ENCODE measurements at places on chromosomes 5 and 9.

DNA sequence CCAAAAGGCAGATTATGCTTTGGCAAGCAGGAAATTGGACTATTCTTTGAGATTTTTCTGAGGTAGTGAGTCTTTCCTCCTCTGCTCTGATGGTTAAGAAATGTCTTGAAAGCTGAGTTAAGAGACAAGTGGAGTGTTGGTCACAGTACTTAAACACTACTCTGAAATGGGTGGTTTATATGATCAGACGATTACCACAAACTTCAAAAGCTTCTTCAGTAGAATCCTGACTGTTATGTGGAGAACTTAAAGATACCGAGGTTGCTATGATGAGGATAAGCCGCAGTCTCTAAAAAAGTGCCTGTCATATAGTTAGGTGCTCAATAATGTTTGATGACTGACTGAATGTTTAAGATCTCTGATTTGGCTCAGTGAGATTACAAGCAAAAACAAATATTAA lies 24.3 kb downstream of the GCNT4 start:
- no peak for DNase-seq

DNA sequence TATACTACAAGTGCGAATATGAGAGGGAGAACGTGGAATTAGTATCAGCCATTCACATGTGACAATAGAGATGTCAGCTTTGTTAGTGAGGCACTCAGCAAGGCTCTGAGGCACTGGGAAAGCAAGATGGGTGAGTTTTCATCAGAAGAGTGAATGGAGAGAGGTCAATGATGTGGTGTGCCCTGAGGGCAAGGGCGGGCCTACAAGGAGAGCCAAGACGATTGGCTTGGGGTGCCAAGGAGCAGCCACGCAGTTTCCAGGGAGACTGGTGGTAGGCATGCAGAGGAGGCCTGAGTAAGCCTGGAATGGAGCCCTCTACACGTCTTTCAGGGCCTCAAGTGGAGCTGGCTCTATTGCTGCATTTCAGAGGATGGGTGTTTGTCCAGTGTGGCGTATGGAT lies 24.7 kb downstream of the BTF3 start:
- DNase-seq = no peak

- no peak for DNase-seq
Measured at GRCh38 chr5:156888520-156888919, 38.4 kb downstream of the PPP1R2B start.

DNA sequence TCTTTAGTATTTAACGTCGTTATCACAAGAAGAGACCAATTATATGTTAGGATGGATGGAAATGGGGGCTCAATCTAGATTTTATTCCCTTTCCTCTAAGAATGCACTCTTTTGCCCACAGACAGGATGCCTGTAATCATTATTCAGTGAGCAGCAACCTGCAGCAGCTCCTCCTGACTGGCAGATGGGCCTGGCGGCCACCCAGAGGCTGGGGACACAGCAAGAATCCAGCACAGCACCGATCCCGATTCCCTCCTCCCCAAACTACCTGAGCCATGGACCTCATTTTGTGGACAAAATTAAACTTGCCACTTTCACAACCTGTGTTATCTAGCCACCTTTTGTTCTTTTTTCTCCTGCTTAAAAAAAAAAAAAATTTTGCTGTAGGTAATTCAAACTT lies 101.0 kb downstream of the USP20 start:
- no peak for DNase-seq

GRCh38 chr9:133490865-133491655 lies 12.2 kb upstream of the SLC2A6 start:
- DNase-seq = no peak

- no peak for DNase-seq
Measured at GRCh38 chr5:165370233-165370632, 1864.8 kb downstream of the MAT2B start.

DNA sequence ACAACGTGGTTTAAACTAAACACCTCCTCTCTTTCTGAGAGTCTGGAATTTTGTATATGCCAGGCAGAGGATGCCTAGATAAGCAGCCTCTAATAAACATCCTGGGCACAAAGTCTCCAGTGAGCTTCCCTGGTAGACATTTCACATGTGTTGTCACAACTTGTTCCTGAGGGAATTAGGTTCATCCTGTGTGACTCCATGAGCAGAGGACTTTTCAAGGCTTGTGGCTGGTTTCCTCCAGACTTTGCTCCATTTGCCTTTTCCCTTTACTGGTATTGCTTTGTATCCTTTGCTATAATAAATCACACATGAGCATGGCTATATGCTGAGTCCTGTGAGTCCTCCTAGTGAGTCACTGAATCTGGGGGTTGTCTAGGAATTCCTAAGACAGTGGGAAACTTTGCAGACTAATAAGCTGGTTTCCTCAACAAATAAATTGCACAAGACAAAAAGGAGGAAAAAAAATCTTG lies 77.4 kb downstream of the NR2F1-AS1 start:
- DNase-seq = peak; percentile 86

- DNase-seq = no peak
Measured at GRCh38 chr9:68728731-68729130, 23.7 kb downstream of the PIP5K1B start.

DNA sequence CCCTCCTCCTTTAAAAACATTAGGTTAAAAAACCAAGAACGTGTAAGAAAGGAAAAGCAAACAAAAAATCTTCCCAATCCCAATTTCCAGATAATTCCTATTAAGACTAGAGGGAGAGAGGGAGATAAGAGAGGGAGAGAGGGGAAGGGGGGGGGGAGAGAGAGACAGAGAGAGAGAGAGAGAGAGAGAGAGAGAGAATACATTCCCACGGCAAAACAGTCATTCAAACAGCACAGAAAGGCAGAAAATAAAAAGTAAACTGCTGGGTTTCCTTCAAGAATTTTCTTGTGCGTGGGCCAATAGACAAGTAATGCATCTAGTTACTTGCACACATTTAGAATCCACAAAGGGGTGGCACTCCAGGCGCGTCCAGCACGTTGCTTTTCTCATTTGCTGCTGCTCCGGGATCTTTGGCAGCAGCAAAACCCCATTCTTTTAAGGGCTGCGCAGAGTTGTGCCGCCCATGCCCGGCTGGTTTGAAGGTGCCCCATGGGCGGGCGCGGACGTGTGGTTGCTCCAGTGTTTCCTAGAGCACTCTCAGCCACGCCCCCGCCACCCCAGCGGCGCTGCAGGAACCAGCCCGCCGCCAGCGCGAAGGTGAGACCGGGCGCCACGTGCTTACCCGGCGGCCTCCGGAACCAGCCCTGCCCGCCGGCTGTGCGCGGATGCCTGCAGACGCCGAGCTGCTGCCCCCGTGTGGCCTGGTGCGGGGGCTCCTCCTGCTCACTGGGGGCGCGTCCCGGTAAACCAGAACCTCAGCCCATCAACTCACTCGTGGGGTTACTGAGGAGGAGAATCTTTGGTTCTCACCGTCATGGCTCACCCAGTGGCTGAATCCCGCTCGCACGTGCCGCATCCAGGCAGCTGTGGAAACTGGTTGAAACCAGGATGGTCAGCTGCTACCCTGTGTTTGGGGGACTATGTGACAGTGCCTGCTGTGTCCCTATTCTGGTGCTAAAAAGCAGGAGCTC lies 44.6 kb downstream of the STC2 start:
- DNase-seq = peak; percentile 58

- DNase-seq = no peak
Measured at GRCh38 chr9:1538301-1538700, 476.8 kb upstream of the SMARCA2 start.

- no peak for DNase-seq
Measured at GRCh38 chr5:173014671-173015070, 31.1 kb downstream of the ATP6V0E1 start.

DNA sequence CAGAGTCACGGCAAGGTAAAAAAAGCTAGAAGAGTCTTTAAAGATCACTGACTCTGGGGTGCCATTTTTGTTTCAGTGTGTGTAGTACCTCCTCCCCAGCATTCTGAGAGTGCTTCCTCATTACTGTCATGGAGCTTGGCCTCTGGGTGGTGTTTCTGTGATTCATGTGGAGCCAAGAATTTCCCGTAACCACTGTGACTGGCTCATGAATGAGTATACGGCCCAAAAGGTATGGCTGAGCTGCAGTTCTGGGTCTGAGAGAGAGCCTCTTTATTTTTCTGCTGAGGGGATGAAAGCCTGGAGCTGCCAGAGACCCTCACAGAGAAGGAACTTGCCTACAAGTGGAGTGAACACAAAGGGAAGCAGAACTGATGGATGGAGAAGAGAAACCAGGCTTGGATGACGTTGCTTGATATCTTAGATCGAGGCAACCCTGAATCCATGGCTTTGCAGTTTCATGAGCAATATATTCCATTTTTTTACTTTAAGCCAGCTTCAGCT lies 85.6 kb downstream of the PTTG1 start:
- DNase-seq = peak; percentile 63

Data from fibroblast of the aortic adventitia (primary cell).